Naive thymus-derived CD4-positive, alpha-beta T cell (primary cell): ENCODE measurements at places on chromosomes 16 and 17. TPM values are rescaled to one million over a fixed set of nuclear protein-coding genes. Genes with fewer than 3 reads are reported as not detected.

DNA sequence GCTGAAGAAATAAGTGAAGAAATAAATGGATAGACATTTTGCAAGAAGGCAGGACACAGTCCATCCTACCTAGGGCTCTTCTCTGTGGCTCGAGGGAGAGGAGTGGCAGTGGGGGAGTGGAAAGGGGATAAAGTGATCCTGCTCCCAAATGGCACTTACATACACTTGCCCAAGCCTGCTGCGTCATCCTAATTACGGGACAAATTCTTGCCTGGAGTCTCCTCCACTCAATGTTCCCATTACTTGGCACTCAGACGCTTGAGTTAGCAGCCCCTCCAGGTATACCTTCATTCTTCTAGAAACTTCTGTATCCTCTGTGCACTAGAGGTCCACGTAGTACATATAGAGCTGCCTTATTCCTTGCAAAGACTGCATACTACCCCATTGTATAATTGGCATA, 15.7 kb upstream of the MAP3K14 start:
- no peak overlapping the region for H3K27ac ChIP-seq
- no peak for DNase-seq
- no peaks in the 10 kb centered on the region for H3K27me3 ChIP-seq

GRCh38 chr17:27575912-27576252, 55.1 kb upstream of the LGALS9 start:
- H3K4me1 ChIP-seq, result no peaks in the 10 kb centered on the region
- no peak for DNase-seq
- no peaks in the 10 kb centered on the region for H3K36me3 ChIP-seq
- no peak overlapping the region for H3K4me3 ChIP-seq
- no peaks in the 10 kb centered on the region for H3K27me3 ChIP-seq
- no peak overlapping the region for H3K27ac ChIP-seq

DNA sequence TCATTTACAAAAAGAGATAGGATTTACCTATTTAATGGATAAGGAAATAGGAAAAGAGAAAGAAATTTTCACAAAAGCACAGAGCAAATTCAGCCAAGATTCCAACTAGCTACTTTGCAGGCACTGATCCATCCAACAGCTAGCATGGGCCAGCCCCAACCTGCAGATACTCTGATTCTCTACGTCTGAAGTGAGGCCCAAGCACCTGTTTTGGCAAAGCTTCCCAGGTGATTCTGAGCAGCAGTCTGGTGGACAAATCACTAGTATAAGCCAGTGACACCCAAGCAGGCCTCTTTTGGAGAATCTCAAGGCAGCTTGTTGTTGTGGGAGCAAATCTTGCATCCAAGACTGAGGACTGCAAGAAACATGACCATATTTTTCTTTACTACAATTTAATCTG, 20.9 kb upstream of the CALB2 start:
- DNase-seq, result no peak
- H3K36me3 ChIP-seq, result no peaks in the 10 kb centered on the region
- no peak overlapping the region for H3K4me3 ChIP-seq
- no peak overlapping the region for H3K27ac ChIP-seq
- H3K27me3 ChIP-seq, result no peaks in the 10 kb centered on the region
- no peaks in the 10 kb centered on the region for H3K4me1 ChIP-seq

DNA sequence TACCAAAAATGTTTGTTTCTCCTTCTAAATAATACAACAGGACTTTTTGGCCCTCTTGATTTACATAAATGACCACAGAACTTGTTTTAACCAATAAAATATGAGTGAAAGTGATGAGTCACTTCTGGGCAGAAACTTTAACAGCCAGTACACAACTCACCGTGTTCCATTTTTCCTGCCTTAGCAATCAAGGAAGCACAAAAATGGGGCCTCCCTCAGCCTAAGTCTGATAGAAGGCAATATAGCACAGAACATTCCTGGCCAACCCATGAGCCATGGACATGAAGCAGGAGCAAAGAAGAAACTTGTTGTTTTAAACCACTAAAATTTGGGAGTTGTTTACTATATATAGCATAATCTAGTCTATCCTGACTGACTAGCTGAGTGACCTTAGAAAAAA, 61.1 kb upstream of the MTMR4 start:
- no peak for DNase-seq
- no peaks in the 10 kb centered on the region for H3K27me3 ChIP-seq
- no peak overlapping the region for H3K27ac ChIP-seq
- H3K4me1 ChIP-seq, result no peaks in the 10 kb centered on the region
- H3K36me3 ChIP-seq, result no peaks in the 10 kb centered on the region
- H3K4me3 ChIP-seq, result no peak overlapping the region

DNA sequence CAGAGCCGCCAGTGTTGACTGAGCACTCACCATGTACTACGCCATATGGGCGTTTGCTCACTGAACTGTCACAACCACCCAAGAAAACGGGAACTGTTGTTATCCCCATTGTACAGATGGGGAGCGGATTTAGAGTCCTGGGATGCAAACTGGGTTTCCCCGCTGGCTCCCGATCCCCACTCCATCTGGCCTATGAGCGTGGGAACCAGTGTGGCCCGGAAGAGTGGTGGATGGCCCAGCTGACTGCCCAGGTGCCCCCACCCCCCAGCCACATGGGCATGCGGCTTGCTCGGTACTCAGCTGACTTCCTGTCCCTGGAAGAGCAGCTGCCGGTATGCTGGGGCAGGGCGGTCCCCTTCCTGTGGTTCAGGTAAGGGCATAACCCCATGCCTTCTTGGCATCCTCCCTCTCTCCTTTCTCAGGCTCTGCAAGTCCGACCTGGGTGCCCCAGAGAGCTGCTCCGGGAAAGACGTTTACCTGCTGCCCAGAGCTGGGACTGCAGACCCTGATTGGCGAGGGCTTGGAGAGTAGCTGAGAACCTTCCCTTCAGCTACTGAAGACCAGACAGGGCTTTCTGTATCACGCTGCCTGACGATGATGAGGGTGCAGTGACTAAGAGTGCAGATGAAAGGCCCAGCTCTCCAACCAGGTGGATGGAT, 16.2 kb downstream of the SOCS3 start:
- peak overlapping the region; percentile 46 for H3K4me3 ChIP-seq
- peak overlapping the region; percentile 82 for H3K27ac ChIP-seq
- H3K27me3 ChIP-seq, result no peaks in the 10 kb centered on the region
- DNase-seq, result peak; percentile 85
- H3K4me1 ChIP-seq, result peaks cover 55% of the 10 kb centered on the region

GRCh38 chr16:77295896-77296295, 96.7 kb downstream of the SYCE1L start:
- H3K27ac ChIP-seq, result no peak overlapping the region
- no peak overlapping the region for H3K4me3 ChIP-seq
- H3K36me3 ChIP-seq, result no peaks in the 10 kb centered on the region
- DNase-seq, result no peak
- no peaks in the 10 kb centered on the region for H3K4me1 ChIP-seq
- H3K27me3 ChIP-seq, result no peaks in the 10 kb centered on the region

GRCh38 chr17:71107136-71107535, 937.8 kb downstream of the KCNJ2 start:
- no peak overlapping the region for H3K27ac ChIP-seq
- H3K27me3 ChIP-seq, result no peaks in the 10 kb centered on the region
- H3K4me1 ChIP-seq, result no peaks in the 10 kb centered on the region
- no peak overlapping the region for H3K4me3 ChIP-seq
- H3K36me3 ChIP-seq, result no peaks in the 10 kb centered on the region
- DNase-seq, result no peak

GRCh38 chr17:48100160-48100559, 1.1 kb downstream of the CBX1 start:
- peaks cover 11% of the 10 kb centered on the region for H3K4me1 ChIP-seq
- H3K27ac ChIP-seq, result peak overlapping the region; percentile 68
- DNase-seq, result no peak

GRCh38 chr16:82834151-82834815, 207.5 kb downstream of the CDH13 start:
- H3K27me3 ChIP-seq, result no peaks in the 10 kb centered on the region
- no peak for DNase-seq
- no peaks in the 10 kb centered on the region for H3K36me3 ChIP-seq
- no peaks in the 10 kb centered on the region for H3K4me1 ChIP-seq

DNA sequence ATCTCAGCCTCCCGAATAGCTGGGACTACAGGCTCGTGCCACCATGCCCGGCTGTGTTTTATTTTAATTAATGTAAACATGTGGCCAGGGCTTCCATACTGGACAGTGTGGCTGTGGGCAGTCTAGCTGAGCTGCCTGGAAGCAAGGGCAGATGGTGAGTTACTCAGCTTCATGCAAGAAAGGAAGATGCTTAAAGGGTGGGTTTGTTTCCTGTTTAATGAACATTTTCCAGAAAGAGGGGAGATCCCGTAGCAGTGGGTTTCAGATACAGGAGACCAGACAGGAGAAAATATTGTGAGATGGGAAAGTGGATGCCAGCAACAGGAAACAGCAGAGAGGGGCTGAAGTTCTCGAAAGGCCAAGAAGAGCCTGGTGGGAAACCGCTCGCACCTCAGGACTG, 7.3 kb downstream of the MAPK8IP3 start:
- DNase-seq, result no peak
- no peaks in the 10 kb centered on the region for H3K27me3 ChIP-seq

- H3K36me3 ChIP-seq, result no peaks in the 10 kb centered on the region
- no peak overlapping the region for H3K27ac ChIP-seq
- no peak overlapping the region for H3K4me3 ChIP-seq
- DNase-seq, result no peak
Observed at GRCh38 chr16:73315645-73316044, 267.7 kb upstream of the ZFHX3 start.

- H3K4me3 ChIP-seq, result no peak overlapping the region
- H3K4me1 ChIP-seq, result no peaks in the 10 kb centered on the region
- peaks cover 3% of the 10 kb centered on the region for H3K27me3 ChIP-seq
- DNase-seq, result no peak
Observed at GRCh38 chr17:8776881-8777280, 18.5 kb upstream of the SPDYE4 start.

GRCh38 chr16:65418435-65418834, 296.6 kb upstream of the CDH11 start:
- no peak for DNase-seq
- no peaks in the 10 kb centered on the region for H3K27me3 ChIP-seq
- H3K36me3 ChIP-seq, result no peaks in the 10 kb centered on the region
- H3K27ac ChIP-seq, result no peak overlapping the region
- H3K4me1 ChIP-seq, result no peaks in the 10 kb centered on the region
- no peak overlapping the region for H3K4me3 ChIP-seq

Gene CACNG5
- not detected for total RNA-seq

Gene MYH2
- total RNA-seq, result not detected

Gene STAC2
- not detected in 2 replicates for total RNA-seq

Gene CYB5B
- 49.2 TPM for total RNA-seq

Gene PYY
- not detected for total RNA-seq

Gene TMEM100
- not detected for total RNA-seq
